SHP77 (cell line): ENCODE measurements at places on chromosomes 11 and 22.

DNA sequence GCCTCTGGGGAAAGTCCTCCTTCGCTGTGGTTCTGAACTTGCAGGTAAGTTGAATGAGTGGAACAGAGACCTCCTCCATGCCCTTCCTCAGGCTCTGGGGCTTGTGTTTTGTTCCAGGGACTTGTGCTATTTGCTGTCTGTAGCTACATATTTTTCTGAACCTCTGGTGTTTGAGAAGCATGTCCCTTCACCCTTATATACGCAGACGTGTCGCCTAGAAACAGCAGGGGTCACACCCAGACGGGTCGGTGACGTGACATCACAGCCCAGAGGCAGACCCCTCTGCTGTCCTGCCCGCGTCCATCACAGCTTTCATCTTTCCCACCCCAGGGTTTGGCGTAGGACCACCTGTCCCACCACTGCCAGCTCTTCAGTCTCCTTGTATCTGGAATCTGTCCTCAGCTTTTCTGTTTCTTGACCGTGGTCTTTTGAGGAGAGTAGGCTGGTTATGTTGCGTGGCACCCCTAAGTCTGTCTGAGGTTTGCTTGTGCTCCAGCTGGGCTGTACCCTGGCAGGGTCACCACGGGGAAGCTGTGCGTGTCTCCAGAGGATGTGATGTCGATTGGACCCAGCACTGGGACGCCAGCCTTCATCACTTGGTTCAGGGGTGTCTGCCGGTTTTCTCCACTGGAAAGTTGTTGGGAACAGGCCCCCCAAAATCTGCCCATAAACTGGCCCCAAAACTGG, 13.4 kb upstream of the MUC5B start:
- DNase-seq, result no peak

DNA sequence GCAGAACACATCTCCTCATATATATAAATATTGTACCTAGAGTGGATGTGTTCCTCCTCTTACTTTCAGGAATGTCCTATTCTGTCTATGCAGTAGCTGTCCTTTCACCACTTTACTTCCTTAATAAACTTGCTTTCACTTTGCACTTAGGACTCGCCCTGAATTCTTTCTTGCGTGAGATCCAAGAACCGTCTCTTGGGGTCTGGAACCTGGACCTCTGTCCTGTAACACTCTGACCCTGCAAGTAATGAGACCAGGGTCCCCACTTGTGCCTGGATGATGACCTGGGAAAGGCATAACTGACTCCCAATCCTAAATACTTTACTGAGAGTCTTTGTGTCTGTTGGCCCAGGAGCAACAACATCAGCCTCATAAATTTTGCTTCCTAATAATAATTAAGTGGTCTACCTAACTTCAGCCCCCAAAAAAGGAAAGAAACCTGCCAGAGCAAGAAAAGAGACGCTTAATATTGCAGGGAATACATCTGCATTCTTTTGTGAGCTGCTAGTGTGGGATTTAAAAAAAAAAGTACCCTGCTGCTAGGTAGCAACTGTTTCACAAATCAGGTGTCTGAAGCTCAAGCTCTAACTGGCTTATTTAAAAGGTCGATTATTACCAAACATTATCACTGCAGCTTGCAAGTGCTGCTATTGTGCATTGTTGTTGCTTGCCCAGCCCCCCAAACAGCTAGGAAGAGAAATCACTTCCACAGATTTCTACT, 69.3 kb downstream of the FAM168A start:
- DNase-seq, result no peak

DNA sequence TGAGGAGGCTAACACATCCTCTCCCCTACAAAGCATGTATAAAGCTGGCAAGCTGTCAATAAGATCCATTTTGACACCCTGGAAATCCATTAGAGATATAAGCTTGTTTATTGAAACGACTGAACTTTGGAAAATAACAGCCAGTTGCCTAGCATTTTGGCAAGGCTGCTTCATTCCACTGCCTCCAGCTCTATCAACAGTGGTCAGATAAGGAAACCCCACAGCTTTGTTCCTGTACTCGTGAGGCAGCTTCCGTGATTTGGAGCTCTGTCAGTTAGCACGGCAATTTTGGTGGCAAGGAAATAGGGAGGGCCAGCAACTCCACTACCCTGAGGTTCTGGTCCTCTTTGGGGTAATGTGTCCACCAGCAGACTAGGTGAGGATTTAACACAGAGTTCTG, 2.0 kb upstream of the OR51S1 start:
- no peak for DNase-seq

GRCh38 chr11:118267486-118267885, 3.4 kb upstream of the MPZL2 start:
- DNase-seq, result no peak

- DNase-seq, result no peak
Observed at GRCh38 chr22:36104435-36104834, 56.1 kb downstream of the APOL3 start.

DNA sequence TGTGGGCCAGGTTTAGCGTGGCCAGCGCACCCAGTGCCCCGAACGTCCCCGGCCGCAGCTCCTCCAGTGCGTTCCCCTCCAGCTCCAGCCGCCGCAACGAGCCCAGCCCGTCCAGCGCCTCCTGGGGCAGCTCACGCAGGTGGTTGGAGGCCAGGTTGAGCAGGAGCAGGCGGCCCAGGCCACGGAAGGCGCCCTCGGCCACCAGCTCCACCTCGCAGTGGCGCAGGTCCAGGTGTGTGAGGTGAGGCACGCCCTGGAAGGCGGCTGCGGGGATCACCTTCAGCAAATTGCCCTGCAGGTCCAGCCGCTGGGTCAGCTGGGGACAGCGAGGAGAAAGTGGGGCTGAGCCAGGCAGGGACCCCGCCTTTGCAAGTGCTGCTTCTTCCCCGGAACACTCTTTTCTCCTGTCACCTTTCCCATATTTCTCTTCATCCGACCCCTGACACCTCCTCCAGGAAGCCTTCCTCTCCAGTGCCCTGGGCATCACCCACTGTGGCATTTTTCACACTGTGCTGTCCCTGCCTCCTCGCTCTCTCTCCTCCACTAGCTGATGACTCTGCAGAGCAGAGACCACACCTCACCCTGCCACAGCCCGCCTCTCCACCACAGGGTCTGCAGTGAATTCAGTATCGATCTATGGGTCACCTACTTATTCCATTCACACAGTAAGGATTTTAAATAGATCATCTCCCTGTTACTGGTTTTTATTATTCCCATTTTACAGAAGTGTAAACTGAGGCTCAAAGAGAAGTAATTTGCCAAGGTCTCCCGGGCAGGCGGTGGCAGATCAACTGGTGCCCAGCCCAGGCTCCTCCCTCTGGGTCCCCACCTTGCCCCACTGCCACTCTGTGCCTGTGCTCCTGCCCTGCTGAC, 1.9 kb downstream of the CHADL start:
- DNase-seq, result no peak

DNA sequence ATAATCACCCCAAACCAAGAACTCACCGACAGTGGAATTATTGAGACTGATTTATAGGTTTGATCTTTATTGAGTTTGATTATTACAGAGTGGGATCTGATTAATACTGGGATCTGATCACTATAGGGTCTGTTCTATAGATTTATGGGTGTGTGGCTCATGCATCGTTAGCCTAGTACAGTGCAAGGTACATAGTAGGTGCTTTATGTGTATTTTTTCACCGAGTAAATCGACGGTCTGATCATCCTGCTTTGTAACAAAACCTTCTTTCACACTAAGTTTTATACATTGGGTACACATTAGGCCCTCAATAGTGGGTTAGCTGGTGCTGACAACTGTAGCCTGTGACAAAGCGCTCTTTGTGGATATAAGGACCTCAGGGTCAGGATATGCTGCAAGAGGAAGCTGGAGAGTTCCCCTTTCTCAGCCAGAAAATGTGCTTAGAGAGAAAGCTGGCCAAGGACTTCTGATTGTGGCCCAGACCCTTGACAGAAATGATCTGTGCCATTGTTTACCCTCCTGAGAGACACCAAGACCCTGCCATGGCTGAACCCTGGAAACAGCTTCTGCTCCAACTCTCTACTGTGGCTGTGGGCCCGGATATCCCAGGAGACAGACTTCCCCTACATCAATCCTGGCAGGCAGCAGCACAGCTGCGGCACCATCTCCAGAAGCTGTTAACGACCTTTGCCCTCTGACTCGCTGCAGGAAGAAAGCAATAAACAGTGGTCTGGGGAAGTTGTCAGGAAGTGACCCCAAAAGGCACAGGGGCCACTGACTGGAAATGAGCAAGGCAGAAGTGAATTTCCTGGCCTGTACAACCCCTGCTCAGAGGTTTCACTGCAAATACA, 16.1 kb upstream of the TPP1 start:
- no peak for DNase-seq
